Esophagus squamous epithelium (tissue), 5 donors: ENCODE measurements at places on chromosomes 2 and 18.

GRCh38 chr2:240913810-240914644, 7.9 kb downstream of the CROCC2 start:
- no peak for DNase-seq

- no peak for DNase-seq
Observed at GRCh38 chr2:26078939-26079338, 45.1 kb downstream of the RAB10 start.

DNA sequence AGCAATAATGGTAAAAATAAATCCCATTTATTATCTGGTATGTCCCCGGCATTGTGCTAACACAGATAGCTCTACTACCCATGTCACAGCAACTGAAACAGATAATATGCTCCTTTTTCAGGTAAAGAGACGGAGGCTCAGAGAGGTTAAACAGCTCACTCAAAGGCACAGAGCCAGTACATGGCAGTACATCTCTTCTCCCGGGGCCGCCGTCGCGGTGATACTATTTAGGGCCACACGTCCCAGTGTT, 693 bp upstream of the PDK1 start:
- no peak for DNase-seq

DNA sequence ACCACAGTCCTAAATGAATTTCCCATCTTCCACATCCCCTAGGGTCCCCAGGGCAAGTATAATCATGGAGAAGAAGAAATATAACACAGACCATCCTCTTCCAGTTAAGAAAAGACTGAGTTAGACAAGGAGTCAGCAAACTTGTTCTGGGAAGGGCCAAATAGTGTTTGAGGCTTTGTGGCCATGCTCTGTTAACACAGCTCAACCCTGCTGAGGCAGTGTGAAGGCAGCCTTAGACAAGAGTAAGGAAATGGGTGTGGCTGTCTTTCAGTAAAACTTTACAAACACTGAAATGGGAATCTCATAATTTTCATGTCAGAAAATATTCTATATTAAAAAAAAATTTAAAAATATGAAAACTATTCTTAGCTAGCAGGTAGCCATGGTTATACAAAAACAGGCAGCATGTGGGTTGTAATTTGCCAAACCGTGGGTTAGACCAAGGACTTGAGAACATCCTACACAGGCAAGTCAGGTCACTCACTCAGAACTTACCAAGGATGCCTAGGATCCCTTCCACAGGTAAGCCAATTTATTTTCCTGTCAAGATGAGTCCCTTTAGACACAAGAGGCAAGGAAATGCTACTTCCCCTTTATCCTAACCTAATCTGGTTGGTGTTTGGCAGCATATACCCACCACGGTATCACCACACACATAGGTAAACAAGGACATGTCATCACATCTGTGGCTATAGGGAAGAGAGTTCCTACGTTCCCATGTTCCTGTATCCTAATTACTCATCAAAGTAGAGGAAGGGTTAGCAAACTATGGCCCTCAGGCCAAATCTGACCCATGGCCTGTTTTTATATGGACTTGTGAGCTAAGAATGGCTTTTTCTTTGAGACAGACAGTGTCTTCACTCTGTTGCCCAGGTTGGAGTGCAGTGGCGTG, 31.9 kb downstream of the C2orf74 start:
- no peak for DNase-seq

DNA sequence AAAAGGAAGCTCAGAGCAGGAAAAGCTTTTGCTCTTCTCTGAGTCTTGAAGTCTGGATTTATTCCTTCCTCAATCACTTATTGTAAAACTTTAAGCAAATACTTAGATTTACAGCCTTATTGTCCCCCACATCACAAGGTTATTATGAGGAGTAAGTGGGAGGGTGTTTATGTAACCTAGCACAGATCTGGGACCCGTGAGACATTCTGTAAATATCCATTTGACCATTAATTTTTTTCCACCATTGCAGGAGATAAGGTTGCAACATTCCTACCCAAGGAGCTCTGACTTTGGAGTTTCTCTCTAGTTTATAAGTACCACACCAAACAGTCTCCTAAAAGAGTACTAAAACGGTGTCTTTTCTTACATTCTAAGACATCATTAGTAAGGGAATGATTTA, 52.1 kb upstream of the CTIF start:
- DNase-seq, result no peak

DNA sequence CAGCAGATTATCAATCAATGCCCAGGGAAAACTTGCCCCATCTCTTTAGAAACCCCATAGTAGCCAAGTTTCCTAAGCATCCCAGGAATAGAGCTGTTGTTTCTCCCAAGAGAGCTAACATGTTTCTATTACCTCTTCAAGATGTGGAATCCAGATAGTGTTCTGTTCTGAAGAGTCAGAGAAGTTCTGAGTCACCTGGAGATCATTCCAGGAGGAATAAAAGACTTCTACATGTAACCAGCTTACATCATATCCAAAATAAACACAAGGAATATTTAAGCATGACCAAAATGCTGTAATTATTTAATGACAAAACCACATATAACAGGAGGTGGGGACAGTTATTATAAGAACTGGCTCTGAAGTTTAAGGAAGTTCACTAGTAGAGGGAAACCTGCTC, 51.0 kb upstream of the GORASP2 start:
- no peak for DNase-seq

GRCh38 chr2:178315078-178315477, 120.8 kb downstream of the OSBPL6 start:
- DNase-seq, result no peak
